Kidney tubule cell (primary cell): ENCODE measurements at places on chromosomes 1 and 21.

- DNase-seq: peak; percentile 84
Observed at GRCh38 chr1:54934869-54935268, 45.6 kb upstream of the TMEM61 start.

DNA sequence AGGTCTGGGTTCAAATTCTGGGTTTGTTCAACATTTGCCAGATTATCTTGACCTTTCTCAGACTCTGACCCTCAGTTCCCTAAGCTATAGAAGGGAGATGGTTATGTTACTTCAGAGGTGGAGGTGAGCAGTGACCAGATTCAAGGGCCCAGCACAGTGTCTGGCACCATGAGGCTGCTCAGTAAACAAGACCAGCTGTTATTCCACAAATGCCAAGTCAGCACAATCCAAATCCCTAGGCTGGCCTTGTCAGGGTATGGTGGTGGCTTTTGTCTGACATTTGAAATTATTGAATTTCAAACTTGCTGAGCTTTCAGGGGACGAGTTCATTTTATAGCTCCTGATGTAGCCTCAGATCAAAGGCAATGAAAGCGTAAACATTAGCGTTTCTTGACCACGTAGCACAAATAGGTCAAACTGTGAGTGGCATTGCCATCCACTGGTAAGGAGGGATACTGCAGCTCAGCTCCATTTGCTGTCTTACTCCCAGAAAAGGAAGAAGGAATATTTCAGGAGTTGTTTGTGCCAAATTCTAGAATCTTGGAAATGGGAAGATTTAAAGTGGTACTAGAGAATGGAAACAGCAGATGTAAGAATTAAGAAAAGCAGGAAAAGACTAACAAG, 94.3 kb upstream of the EDN2 start:
- DNase-seq: peak; percentile 40

DNA sequence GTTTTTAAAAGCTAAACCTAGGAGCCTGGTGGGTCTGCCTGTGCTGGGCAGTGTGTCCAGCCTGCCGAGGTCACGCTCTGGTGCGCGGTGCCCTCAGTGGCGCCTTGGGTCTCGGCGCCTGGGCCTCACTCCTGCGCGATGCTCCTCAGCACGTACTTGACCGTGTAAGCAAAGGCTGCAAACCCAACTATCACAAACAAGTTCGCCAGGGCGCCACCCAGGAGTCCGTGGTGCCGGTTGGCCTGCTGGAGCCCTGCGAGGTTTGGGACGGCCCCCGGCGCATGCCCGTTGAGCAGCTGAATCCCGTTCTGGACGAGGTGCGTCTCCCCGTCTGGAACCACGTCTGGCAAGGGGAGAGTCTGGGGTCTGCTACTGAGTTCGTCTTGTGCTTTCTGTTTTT, 8.6 kb upstream of the C1QTNF12 start:
- no peak for DNase-seq

DNA sequence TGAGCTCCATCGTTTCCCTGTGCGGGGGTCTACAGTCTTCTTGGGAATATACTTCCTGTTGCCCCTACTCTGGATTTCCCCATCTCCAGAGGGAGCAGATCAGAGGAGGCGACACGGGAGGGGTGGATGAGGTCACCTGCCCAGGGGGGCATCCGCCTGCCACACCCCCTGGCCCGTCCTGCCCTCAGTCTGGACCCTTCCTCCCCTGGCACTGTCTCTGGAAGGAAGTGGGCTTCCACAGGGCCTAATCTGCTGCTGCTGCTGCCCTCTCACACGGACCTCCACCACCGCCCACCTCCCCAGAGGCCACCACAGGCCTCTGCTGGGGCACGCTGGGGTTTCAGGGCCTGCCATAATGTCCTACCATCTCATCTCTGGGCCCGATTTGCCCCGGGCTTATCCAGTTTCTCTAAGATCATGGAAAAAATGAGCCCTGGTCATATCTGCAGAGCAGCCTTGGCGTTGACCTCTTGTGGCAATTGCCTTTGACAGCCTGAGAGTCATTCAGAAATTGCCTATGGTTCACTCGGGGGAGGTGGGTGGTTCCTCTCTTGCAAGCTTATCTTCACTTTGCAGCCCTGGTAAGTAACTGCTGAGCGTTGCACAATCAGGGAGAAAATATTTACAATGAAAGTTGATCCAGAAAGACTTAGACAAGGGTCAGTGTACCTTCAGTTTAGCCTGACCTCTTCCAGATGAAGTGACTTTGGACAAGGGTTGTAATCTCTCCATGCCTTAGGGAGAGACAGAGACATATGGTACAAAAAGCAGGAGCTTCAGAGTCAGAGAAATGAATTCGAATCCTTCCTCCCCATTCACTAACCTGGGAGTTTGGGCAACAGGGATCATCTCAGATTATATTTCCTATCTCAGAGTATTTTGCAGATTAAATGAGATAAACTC, 252.4 kb downstream of the TOMM20 start:
- DNase-seq: no peak

GRCh38 chr1:29197590-29197924, 15.9 kb upstream of the SRSF4 start:
- peak; percentile 63 for DNase-seq

DNA sequence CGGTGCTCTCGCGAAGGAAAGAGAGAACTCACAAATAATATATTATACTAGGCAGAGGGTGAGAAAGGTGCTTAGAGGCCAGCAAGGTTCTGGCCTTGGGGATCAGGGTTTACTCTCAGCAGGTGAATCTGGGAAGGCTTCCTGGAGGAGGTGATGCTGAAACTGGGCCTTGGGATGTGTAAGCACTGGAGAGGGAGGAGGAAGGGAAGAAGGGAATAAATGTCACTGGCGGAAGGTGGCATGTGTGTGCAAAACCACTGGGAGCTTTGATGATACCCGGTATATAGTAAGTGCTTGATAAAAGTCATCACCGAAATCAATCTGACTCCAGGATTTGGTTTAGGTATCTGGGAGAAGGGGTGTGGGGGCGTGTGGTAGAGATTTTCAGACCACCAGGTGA, 24.4 kb downstream of the SPSB1 start:
- no peak for DNase-seq

GRCh38 chr1:39404876-39405275, 86.6 kb upstream of the BMP8A start:
- no peak for DNase-seq

GRCh38 chr1:3564921-3565831, 46.1 kb downstream of the MEGF6 start:
- peak; percentile 22 for DNase-seq

GRCh38 chr1:119409731-119410130, 5.2 kb upstream of the HSD3B2 start:
- no peak for DNase-seq

DNA sequence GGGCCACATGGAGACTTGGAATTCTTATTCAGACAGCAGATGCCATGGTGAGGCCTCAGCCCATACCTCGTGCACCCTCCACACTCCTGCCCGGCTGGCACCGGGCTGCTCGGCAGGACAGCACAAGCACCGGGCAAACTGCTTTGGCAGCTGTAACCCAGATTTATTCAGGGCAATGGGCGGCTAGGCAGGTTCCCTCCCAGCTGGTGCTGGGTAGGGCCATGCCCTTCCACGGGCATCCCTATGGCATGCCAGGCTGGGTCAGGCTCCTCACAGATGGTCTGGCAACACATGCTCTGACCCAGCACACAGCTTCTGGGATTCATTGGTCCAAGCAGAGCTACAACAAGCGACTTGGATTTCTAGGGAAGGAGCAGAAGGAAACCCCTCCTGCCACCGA, 53.4 kb downstream of the ATP1A1 start:
- DNase-seq: no peak

- no peak for DNase-seq
Observed at GRCh38 chr1:156624814-156625435, 5.7 kb downstream of the HAPLN2 start.

DNA sequence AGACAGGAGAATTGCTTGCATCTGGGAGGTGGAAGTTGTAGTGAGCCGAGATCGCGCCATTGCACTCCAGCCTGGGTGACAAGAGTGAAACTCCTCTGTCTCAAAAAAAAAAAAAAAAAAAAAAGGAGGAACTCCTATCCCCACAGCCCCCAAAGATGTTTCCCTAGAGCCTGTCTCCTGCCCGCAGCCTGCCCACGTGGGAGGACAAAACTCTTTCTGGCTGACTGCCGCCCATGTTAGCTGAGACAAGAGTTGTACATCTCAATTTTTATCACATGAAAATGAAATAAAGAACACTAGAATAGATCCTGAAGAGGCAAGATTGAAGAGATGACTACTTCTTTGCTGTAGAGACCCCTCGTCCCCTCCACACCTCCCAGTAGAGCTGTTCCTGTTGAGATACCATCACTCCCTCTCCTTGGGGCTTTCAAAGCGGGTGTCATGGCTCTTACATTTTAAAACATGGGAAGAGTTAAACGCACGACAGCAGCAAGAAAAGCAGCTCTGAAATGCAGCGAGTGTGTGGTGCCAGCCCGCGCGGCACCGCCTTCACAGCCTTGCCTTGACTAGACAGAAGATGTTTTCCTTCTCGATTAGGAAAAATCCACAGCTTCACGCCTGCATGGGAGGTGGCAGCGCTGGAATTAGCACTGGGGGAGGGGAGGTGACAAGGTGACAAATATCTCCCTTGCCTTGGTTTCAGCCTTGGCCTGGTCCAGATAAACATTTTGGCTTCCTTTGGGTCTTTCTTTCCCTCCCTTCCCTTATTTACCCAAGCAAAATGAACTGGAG, 253.4 kb upstream of the CSF3R start:
- no peak for DNase-seq

- peak; percentile 80 for DNase-seq
Observed at GRCh38 chr1:32335790-32336590, at the start of gene MARCKSL1. MARCKSL1 (minus strand) TSS chr1:32336233; CDS start chr1:32336033, 200 bp downstream.

GRCh38 chr1:7555391-7556185, 215.5 kb upstream of the VAMP3 start:
- DNase-seq: no peak
